Endothelial cell of umbilical vein (primary cell): ENCODE measurements at places on chromosomes 2 and 18. TPM values are rescaled to one million over a fixed set of nuclear protein-coding genes. Genes with fewer than 3 reads are reported as not detected.

DNA sequence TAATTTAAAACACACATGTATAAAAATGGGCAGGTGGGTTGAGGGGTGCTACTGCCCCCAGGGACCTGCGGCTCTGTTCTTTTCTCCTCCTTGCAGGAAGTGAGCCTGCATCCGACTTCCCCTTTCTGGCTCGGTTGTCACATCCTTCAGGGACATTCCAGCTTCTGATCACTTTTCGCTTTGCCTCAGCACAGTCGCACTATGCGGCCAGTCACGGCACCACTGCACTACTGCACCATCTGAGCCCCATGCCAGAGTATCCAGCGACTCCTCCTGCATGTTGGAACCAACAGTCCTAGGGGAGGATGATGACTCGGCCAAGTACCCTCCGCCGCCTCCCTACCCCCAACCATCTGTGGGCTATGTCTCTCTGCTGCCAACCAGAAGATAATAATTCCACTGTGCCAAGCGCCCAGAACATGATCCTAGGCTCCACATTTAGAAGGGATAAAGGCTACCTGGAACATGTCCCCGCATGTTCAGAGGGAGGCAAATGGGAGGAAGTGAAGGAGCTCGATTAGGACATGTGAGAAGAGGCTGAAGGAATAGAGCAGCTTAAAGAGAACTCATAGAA, 17.6 kb downstream of the CDC42EP3 start:
- no peak for DNase-seq

GRCh38 chr18:63141778-63142176, 177.8 kb downstream of the BCL2 start:
- no peak for DNase-seq

DNA sequence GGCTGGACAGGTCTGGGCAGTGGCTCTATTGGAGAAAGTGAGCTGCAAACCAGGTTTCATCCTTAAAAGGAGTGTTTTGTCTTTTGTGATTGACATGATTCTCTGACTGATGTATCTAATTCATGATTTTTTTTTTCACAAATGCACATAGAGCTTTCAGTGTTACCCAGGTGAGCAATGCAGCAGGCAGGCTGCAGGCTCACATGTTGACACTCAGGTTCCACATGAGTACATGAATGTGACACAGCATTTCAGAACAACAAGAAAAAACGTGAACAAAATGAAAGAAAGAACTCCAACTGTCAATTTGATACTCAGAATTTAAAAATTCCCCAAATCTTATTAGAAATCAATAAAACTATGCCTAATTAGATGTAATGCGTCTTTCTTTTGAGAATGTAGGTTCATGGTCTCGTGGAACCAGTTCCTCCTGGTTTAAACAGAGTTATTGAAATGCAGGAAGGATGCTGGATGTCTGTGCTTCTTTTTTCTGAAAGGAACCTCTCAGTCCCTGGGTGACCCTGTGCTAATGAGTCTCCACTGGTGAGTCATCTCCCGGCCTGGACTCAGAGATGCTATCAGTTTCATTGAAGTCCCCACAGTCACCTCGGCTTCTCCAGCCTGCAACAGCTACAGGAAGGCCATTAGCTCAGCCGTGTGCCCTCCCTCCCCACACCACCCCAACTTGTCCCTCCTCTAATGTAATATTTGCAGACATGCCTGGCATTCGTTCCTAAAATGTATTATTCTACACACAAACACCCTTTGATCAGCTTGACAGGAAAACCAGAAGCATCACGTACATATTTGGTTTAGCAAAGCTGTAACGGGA, 430.4 kb downstream of the LPIN1 start:
- DNase-seq, result peak; percentile 49

DNA sequence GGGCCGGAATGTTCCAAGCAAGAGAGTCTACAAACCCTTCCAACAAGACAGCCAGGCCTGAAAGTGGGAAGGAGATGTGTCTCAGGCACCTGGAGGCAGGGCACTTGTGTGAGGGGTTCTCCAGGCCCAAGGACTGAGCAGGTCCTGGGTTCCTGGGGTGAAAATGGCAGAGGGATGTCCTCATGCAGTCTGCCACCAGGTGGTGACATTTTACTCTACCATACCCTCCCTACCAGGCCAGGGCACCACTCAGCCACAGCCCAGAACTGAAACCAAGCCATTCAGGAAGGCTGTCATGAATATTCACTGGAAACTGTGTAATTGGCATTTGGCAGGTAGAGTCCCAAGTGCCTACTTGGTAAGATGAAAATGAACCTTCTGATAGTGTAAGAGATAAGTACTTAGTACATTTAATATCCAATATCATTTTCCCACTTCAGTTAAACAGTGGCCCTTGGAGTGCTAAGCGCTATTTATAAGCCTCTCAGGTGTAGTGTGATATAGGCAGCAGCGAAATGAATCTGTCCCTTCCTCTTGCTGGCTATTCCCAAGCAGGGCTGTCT, 185.1 kb downstream of the MYO5B start:
- peak; percentile 40 for DNase-seq

WNT10A gene
- not detected in 2 replicates for total RNA-seq

PLA2R1 gene
- total RNA-seq, result 14.4 and 15.6 TPM in 2 replicates

- no peak for DNase-seq
Measured at GRCh38 chr2:215652388-215652787, 216.5 kb upstream of the FN1 start.

KCNG2 gene
- not detected in 2 replicates for total RNA-seq

- DNase-seq, result no peak
Measured at GRCh38 chr2:231177156-231178025, 21.0 kb upstream of the ARMC9 start.

MC5R gene
- not detected in 2 replicates for total RNA-seq

DNA sequence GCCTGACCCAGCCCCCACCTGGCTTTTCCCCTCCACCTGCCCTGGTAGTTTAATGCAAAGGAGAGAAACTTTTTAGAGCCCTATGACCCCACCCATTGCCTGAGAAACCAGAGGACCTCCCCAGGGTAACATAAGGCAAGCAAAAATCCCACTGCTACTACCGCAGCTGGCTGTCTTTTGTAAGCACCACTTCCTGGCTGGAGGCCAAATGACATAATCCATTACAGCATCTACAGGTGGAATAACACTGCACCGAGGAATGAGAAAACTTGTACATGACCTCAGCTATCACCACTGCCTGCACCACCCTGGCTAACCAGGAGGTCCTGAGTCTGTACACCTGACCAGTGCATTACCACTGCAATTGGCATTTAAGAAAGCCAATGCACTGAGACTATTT, 149.6 kb upstream of the GALNT5 start:
- peak; percentile 45 for DNase-seq

NYAP2 gene
- not detected in 2 replicates for total RNA-seq
